ENCODE measurements at places on chromosomes 12 and 14. TPM values are rescaled to one million over a fixed set of nuclear protein-coding genes. Genes with fewer than 3 reads are reported as not detected.
A peak's percentile ranks its signal among the peaks of the same experiment; 100 is the strongest.

GUCY2C gene
- total RNA-seq, result not detected

MIP gene
- not detected for total RNA-seq

BHLHE41 gene
- total RNA-seq, result 35.2 TPM

KCNK10 gene
- 0.09 TPM for total RNA-seq

DNA sequence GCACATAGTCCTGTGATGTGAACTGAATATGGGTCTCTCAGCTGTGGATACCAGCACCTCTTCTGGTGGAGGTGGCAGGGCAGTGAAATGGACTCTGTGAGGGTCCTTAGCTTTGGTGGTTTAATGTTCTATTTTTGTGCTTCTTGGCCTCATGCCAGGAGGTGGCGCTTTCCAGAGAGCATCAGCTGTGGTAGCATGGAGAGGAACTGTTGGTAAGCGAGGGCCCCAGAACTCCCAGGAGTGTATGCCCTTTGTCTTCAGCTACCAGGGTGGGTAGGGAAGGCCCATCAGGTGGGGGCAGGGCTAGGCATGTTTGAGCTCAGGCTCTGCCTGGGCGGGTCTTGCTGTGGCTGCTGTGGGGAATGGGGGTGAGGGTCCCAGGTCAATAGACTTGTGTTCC, 241.7 kb downstream of the AEBP2 start:
- no peaks in the 10 kb centered on the region for H3K27me3 ChIP-seq
- no peak for DNase-seq
- H3K4me1 ChIP-seq, result no peaks in the 10 kb centered on the region
- H3K27ac ChIP-seq, result no peak overlapping the region

DNA sequence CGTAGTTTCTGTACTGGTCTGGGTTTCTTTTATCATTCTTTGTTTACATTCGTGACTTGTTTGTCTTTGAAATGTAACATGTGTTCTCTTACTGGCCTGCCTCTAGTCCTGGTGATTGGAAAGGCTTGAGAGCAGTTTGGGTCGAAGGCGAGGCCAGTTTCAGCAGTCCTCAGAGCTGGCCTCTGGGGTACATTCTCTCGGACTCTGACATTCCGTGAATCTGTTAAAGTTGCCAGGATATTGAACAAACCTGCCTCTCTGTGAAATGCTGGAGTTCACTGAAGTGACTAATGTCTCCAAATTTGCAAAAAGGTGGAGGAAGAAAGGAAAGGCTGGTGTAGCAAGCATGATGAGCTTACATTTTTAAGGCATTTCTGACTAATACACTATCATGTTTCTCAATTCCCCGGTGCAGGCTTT, 1.5 kb downstream of the PLEKHA5 start:
- H3K4me1 ChIP-seq, result peaks cover 24% of the 10 kb centered on the region
- H3K36me3 ChIP-seq, result no peaks in the 10 kb centered on the region
- peaks cover 12% of the 10 kb centered on the region for H3K27me3 ChIP-seq
- H3K27ac ChIP-seq, result no peak overlapping the region
- peak overlapping the region; percentile 62 for H3K4me3 ChIP-seq
- DNase-seq, result no peak

DNA sequence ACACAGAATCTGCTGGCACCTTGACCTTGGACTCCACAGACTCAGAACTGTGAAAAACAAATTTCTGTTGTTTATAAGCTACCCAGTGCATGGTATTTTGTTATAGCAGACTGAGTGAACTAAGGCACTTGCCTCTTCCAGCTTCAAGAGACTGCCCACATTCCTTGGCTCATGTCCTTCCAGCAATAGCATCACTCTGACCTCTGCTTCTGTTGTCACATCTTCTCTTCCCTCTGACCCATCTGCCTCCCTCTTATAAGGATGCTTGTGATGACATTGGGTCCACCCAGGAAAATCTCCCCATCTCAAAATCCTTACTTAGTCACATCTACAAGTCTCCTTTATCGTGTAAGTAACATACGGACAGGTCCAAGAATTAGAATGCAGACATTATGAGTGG, 200.4 kb downstream of the PIK3C2G start:
- DNase-seq, result no peak
- H3K36me3 ChIP-seq, result no peaks in the 10 kb centered on the region
- H3K4me3 ChIP-seq, result no peak overlapping the region

DNA sequence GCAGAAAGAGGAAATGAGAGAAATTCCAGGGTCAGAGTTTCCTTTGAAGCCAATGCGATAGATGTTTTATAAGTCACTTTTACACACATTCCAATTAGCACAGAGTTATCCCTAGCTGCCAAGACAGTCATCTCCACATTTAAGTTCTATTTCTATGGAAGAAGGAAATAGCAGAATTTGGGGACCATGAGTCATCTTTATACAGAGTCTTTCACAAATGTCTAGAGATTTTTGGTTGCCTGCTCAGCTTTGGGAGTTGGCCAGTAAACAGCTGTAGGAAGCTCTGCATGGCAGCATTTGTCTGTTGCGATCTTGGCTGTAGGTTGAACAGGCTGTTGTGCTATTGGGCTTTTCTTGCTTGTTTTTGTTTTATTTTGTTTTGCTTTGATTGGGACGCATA, 884.3 kb downstream of the GALC start:
- H3K27me3 ChIP-seq, result no peaks in the 10 kb centered on the region
- H3K4me3 ChIP-seq, result no peak overlapping the region
- no peak overlapping the region for H3K27ac ChIP-seq
- H3K36me3 ChIP-seq, result no peaks in the 10 kb centered on the region

DNA sequence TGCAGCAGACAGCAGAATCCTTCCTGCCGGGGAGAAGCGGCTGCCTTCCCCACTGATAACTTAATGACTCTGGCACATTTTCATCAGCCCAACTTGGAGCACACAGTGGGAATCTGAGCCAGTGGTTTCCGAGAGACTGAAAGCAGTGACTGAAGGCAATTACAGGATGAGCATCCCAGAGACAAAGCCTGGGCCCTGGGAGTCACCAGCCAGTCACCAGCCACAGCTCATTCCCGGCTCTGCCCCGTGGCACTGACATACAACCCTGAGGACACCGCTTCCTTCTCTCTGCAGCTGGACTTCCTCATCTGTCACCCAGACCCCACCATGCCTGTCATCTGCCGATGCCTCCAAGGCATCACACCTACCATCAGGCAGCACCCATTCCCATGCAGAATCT, 192.3 kb downstream of the DPF3 start:
- H3K27ac ChIP-seq, result no peak overlapping the region
- H3K4me1 ChIP-seq, result no peaks in the 10 kb centered on the region
- no peaks in the 10 kb centered on the region for H3K27me3 ChIP-seq

GRCh38 chr14:92680781-92681650, 67.4 kb downstream of the LGMN start:
- H3K4me1 ChIP-seq, result peaks cover 30% of the 10 kb centered on the region
- H3K36me3 ChIP-seq, result peaks cover 98% of the 10 kb centered on the region
- H3K27ac ChIP-seq, result peak overlapping the region; percentile 62

DNA sequence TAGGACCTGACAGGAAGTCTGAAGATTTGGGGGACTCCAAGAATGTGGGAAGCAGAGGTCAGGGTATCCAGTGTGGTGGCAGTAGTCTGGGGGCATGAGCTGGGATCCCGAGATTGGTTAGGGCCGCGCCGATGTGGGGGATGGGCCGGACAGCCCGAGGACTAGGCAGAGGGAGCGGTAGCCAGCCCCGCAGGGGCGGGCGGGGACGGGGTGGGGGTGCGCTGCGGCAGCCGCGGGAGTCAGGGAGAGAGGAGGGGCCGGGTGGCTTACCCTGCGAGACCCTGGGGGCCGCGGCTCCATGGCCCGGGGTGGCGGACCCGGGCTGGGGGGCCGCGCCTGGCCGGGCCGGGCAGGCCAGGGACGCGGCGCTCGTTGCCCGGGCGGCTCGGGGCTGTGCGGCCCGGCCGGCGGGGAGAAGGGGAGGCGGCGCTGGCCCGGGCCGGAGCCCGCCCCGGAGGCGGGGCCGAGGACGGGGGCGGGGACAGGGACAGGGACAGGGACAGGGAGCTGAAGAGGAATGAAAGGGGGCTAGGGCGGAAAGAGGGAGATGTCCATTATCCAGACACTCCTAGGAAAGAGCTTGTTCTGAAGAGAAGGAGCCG, 5.6 kb downstream of the ZNF385A start:
- H3K27ac ChIP-seq, result peak overlapping the region; percentile 12
- H3K4me1 ChIP-seq, result peaks cover 69% of the 10 kb centered on the region

- H3K4me1 ChIP-seq, result peaks cover 92% of the 10 kb centered on the region
- no peaks in the 10 kb centered on the region for H3K27me3 ChIP-seq
- H3K36me3 ChIP-seq, result no peaks in the 10 kb centered on the region
- H3K4me3 ChIP-seq, result no peak overlapping the region
Measured at GRCh38 chr12:46386360-46386867, 13.8 kb upstream of the SLC38A2 start.

DNA sequence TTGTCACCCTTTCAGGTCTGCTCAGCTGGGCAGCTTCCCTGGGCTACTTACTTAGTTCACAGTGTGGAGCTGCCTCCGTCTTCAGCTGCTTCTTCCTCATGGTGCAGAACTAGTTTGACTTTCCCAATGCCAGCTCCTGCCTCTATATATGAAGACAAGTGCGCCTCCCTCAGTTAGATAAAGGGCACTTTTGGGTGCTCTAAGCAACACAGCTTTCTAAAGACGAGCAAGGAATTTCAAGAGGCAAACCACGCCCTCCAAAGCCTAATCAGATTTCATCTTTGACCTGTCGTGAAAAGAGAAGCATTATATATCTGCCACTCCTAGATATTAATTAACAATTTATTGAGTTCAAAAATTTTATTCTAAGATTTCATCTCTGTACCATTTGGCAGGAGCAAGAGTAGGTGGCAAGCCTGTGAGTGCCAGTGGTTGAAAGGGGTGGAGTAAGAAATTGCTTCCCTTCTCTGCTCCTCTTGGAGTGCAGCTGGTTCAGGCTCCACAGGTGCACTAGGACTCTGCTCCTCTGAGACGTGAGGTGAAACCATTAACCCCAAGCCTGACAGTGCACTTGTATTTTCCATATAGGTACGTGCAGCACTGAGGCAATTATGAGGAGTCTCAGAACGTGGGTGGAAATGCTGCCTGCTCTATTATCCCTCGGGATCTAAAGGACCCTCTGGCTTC, 2.1 kb upstream of the SLC11A2 start:
- peaks cover 43% of the 10 kb centered on the region for H3K4me1 ChIP-seq
- H3K4me3 ChIP-seq, result no peak overlapping the region
- H3K36me3 ChIP-seq, result no peaks in the 10 kb centered on the region

- no peaks in the 10 kb centered on the region for H3K36me3 ChIP-seq
- H3K27ac ChIP-seq, result no peak overlapping the region
- DNase-seq, result no peak
- H3K4me1 ChIP-seq, result no peaks in the 10 kb centered on the region
Measured at GRCh38 chr12:93151079-93151762, 222.1 kb upstream of the EEA1 start.

DNA sequence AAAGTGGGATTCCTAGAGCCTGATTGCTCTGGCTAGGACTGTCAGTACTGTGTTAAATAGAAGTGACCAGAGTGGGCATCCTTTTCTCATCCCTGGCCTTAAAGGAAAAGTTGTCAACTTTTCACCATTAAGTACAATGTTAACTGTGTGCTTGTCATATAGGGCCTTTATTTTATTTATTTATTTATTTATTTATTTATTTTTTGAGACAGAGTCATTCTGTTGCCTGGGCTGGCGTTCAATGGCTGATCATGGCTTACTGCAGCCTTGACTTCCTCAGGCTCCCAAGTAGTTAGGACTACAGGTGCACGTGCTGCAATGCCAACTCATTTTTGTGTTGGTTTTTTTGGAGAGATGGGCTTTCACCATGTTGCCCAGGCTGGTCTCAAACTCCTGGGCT, 11.6 kb downstream of the SH2B3 start:
- no peak for DNase-seq
- H3K4me3 ChIP-seq, result no peak overlapping the region
- no peaks in the 10 kb centered on the region for H3K27me3 ChIP-seq
- peaks cover 88% of the 10 kb centered on the region for H3K4me1 ChIP-seq

GRCh38 chr14:92755495-92755894, 7.1 kb upstream of the LGMN start:
- H3K4me1 ChIP-seq, result peaks cover 34% of the 10 kb centered on the region
- DNase-seq, result no peak
- no peak overlapping the region for H3K4me3 ChIP-seq
- H3K36me3 ChIP-seq, result no peaks in the 10 kb centered on the region
- no peak overlapping the region for H3K27ac ChIP-seq

DNA sequence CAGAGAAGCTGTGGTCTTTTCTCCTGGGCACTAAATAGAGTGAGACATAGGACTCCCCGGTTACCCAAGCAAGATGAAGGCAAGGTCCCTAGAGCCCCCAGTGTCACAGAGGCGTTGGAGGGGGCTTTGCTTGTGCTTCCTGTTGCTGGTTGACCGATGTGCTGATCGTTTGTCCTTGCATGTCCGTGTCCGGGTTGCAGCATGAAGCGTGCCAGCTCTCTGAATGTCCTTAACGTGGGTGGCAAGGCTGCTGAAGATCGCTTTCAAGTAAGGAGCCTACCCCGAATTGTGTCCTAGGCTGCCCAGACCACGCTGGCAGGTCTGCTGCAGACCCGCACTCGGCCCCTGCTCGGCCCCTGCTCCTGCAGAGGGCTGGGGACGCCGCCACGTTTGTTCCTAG, 23.1 kb downstream of the XRCC3 start:
- H3K27me3 ChIP-seq, result no peaks in the 10 kb centered on the region
- H3K4me3 ChIP-seq, result peak overlapping the region; percentile 9
- H3K27ac ChIP-seq, result no peak overlapping the region
- H3K4me1 ChIP-seq, result peaks cover 30% of the 10 kb centered on the region
- no peak for DNase-seq
- H3K36me3 ChIP-seq, result peaks cover 30% of the 10 kb centered on the region

DNA sequence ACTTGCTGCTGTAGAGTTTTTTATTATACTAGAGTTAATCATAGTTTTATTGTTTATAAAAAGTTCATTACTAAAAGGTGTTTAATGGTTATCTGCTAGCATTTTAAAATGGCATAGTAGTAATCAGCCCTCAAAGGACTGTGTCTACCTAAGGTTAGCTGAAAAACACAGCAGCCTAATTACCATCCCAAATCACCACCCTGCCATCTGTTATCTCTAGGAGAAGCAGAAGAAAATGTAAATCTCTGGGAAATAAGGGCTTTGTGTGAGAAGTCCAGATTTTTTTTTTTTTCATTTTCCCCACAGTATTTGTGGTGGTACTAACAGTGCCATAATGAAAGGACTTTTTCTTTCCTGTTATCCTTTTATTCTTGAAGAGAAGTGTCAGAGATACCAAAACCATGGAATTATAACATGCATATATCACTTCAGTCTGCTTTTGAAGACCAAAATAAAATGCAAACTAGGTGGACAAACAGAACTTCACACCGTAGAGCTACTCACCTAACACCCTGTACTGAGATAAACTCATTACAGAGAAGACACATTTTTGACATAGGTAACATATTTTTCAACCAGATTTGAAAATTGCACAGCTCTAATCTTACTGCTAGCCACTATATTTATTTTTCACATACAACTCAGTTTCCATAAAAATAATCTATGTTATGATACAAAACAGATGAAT, 876.2 kb downstream of the C12orf50 start:
- H3K4me3 ChIP-seq, result no peak overlapping the region
- no peaks in the 10 kb centered on the region for H3K27me3 ChIP-seq
- H3K36me3 ChIP-seq, result no peaks in the 10 kb centered on the region
- H3K27ac ChIP-seq, result no peak overlapping the region
- DNase-seq, result no peak
- H3K4me1 ChIP-seq, result no peaks in the 10 kb centered on the region
